MV-4-11 (cell line): ENCODE measurements at places on chromosomes 3 and 15.

DNA sequence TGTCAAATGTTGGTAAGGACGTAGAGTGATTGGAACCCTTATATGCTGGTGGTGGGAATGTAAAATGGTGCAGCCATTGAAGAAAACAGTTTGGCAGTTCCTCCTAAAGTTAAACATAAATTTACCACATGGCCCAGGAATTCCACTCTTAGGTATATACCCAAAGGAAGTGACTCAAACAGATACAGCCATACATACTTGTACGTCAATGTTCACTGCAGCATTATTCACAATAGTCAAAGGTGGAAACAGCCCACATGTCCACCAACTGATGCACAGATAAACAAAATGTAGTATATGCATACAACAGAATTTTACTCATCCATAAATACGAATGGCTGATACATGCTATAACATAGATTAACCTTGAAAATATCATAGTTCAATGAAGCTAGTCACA lies 13.2 kb downstream of the CLASP2 start:
- no peak for DNase-seq

GRCh38 chr15:68436680-68437079 lies 4.7 kb upstream of the ITGA11 start:
- DNase-seq, result no peak

- no peak for DNase-seq
These were observed 36.5 kb downstream of the DAPK2 start for GRCh38 chr15:64009798-64010261.

DNA sequence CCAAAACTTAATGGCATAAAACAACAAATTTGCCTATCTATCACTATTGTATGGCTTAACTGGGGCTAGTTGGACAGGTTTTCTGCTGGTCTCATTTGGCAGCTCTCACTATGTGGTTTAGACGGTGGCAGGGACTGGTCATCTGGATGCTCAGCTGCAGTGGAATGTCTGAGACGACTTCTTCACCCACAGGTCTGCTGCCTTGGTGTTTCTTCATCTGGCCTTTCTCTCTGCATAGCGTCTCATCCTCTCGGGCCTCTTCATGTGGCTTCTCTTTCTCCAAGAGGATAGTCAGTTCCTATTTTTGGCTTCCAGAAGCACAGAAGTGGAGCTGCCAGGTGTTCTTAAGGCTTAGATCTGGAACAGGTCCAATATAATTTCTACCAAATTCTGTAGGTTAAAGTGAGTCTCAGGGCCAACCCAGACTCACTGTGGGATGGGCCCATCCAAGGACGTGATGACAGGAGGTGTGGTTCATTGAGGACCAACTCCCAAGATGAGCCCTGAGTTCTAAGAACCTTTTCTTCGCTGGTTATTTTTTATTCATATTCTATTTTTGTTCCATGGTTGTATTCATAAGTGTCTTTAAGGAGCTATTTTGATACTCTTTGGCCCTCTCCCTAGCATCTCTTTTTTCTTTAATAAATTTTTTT lies 18.6 kb downstream of the UBE2Q2 start:
- no peak for DNase-seq

DNA sequence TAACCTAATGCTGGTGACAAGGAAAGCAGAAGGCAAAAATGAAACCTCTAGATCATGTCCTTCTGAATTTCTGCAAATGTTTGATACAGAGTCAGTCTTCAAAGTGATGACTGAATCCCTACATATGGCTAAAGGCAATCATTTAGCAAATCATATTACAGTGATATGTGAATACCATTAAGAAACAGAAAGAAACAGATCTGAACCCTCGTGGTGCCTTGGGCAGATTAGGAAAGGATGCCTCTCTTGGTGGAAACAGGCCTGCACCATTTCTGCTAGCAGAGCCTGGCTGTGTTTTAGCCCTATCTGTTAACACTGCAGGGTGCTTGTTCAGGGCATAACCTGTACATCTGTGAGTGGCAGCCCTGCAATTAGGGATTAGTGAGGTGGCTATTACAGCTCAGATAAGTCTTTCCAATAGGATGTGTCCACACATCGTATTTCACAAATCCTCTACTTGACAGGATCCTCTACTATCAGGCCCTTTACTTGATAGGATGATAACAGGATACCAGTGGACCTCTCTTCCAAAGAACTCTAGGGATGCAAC lies 12.1 kb downstream of the SEC22C start:
- no peak for DNase-seq

DNA sequence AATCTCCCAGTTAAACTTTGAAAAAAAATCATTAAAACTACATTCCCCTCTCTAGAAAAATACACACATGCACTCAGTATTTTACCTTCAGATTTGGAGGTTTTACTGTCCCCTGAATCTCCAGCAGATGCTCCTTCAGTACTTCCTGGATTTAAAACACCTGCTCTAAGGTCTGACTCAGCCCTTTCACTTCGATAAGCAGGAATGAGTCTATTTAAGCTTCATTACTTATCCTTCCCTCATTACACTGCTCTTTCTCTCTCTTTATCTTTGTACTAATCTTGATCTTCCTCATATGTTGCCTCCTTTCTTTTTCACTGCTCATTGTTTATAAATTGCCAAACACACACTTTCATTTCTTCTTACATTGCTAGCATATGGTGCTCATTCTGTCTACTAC lies 443.9 kb downstream of the DIPK2A start:
- no peak for DNase-seq

DNA sequence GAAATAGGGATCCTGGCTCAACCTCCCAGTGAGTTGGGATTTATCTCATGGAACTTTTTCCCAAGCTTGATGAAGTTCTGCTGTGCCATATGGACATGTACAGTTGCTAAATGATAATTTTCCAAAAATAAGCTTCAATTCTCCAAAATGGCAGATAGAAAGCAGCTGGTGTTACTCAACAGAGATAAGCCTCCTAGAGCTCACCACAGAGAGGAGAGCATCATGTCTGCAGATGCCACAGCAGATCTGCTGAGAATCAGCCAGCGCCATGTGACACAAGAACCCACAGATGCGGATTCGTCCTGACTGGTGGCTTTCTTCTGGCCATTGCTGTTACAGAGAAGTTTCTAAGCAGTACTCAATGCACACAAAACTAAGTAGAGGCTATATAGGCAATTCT lies 50.6 kb downstream of the AGTR1 start:
- peak; percentile 93 for DNase-seq

GRCh38 chr3:169675091-169675490 lies 11.6 kb upstream of the MECOM start:
- DNase-seq, result no peak

GRCh38 chr3:107218864-107219269 lies 158.4 kb upstream of the CCDC54 start:
- no peak for DNase-seq

GRCh38 chr3:184261854-184262763 lies 756 bp upstream of the CAMK2N2 start:
- no peak for DNase-seq

DNA sequence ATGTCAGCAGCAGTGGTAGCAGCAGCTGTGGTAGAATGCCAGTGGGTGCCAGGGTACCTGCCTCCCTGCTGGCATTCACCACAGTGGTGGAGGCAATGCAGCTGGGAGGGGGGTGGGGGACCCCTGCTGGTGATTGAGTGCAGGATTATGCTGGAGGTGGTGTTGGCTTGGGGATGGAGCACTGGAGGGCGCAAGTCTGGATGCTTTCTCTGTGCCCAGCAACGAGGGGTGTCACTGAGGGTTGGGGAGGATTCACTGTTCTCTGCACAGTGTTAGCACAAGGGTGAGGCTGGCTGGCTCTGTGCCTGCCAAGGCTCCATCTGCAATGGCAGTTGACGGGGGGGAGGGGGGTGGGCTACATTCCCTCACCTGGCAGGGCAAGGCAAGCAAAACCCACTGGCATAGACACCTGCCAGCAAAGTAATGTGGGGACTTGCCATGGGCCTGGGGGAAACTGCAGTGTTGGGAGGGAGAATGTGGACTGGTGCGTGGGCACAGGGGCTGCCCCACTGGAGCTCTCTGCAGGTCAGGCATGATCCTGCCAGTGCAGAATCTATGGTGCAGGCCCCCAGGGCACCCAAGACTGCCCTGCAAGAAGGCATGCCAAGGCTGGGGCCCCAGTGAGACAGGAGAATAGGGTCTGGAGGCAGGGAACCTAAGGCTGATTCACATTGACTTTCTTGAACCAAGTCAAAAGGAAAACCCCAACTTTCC lies 64.3 kb downstream of the MINDY4B start:
- DNase-seq, result no peak
